Naive thymus-derived CD8-positive, alpha-beta T cell (primary cell): ENCODE measurements at places on chromosomes 3 and 15. TPM values are rescaled to one million over a fixed set of nuclear protein-coding genes. Genes with fewer than 3 reads are reported as not detected.

The MYL3 gene
- not detected for polyA plus RNA-seq

The HYAL1 gene
- polyA plus RNA-seq = 0.54 TPM

The TF gene
- polyA plus RNA-seq = not detected

The CHL1 gene
- not detected for polyA plus RNA-seq

The ASB14 gene
- 0.10 TPM for polyA plus RNA-seq

GRCh38 chr3:139537361-139537760 lies 2.2 kb downstream of the RBP1 start:
- peaks cover 16% of the 10 kb centered on the region for H3K4me1 ChIP-seq
- peaks cover 25% of the 10 kb centered on the region for H3K27me3 ChIP-seq
- DNase-seq = no peak

DNA sequence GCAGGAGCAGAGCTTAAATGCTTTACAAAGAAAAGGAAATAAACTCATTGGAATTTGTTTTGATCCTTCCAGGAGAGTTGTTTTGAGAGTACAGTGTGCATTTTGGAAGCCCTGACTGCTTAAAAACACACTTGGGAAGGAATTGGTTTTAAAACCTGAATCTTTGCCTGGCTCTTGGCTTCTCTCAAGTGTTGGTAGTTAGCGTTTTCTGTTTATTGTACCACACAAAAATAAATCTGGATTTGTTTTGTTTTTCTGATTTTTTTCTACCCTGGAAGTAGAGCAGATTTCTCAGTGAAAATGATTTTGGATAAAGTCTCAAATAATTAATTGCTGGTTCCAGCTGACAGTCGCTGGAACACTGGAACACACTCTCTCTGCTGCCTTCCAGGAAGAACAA lies 90.6 kb downstream of the CHST2 start:
- H3K4me1 ChIP-seq = peaks cover 1% of the 10 kb centered on the region
- no peaks in the 10 kb centered on the region for H3K36me3 ChIP-seq
- H3K27ac ChIP-seq = no peak overlapping the region
- no peaks in the 10 kb centered on the region for H3K27me3 ChIP-seq

- no peaks in the 10 kb centered on the region for H3K27me3 ChIP-seq
Measured at GRCh38 chr15:55909036-55909811, 84.2 kb downstream of the NEDD4 start.

GRCh38 chr3:127450331-127450730 lies 140.2 kb downstream of the TPRA1 start:
- no peak overlapping the region for H3K27ac ChIP-seq
- H3K4me3 ChIP-seq = no peak overlapping the region
- peaks cover 3% of the 10 kb centered on the region for H3K4me1 ChIP-seq
- peaks cover 2% of the 10 kb centered on the region for H3K36me3 ChIP-seq
- peaks cover 52% of the 10 kb centered on the region for H3K27me3 ChIP-seq
- no peak for DNase-seq

DNA sequence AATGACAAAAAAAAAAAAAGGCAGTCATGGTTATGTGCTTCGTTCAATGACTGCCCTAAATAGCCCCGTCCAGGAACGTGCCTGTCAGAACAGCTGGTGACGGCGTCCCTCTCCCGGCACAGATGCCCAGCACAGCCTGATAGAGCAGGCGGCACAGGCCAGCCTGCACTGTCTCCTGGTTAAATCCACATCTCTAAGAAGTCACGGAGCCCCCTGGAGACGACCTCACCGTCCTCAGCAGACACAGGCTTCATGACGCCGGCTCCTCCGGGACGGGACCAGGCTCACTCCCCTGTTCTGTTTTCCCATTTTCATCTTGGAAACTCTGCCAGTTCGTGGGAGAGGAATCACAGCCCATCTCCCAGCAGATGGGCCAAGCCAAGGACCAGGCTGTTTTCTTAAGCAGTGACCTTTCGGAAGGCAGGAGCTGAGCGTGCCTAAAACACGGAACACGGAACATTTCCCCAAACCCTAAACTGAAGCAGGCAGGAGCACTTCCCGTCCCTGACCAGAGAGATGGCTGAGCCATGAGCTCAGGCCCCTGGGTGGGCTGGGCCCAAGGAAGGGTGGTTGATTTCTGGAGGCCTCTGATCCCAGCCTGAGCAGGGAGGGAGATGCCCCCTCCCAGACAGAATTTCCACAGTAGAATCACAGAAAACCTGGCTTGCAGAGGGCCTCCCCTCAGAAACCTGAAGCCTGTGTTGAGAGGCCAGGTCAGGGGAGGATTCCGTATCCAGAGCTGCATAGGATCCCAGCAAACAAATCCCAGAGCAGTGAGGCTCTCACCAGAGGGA lies 35.9 kb downstream of the ADCY5 start:
- H3K27ac ChIP-seq = no peak overlapping the region
- no peaks in the 10 kb centered on the region for H3K4me1 ChIP-seq
- DNase-seq = no peak
- H3K4me3 ChIP-seq = no peak overlapping the region
- peaks cover 3% of the 10 kb centered on the region for H3K27me3 ChIP-seq

DNA sequence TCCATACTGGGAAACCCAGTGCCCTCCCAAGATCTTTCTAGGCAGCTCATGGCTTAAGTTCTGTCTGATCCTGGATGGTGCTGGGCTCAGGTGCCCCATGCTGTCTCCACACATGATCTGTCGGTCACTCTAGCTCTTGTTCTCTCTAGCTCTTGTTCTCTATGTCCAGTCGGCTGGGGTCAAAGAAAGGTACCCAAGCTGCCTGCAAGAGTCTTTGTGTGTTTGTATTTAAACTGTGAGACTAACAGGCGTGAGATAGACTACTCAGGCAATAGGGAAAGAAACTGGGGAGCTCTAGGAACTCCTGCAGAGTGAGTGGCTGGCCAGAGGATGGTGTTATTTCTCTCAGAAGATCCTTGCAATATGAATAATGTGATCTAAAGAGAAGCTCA lies 40.2 kb downstream of the GPR156 start:
- H3K4me3 ChIP-seq = no peak overlapping the region
- H3K4me1 ChIP-seq = no peaks in the 10 kb centered on the region
- no peaks in the 10 kb centered on the region for H3K36me3 ChIP-seq

GRCh38 chr15:90318591-90318990 lies 33.5 kb upstream of the ZNF774 start:
- DNase-seq = no peak
- no peaks in the 10 kb centered on the region for H3K36me3 ChIP-seq
- peaks cover 1% of the 10 kb centered on the region for H3K27me3 ChIP-seq
- H3K27ac ChIP-seq = no peak overlapping the region
- H3K4me3 ChIP-seq = no peak overlapping the region

- no peaks in the 10 kb centered on the region for H3K4me1 ChIP-seq
- H3K27me3 ChIP-seq = no peaks in the 10 kb centered on the region
- H3K27ac ChIP-seq = no peak overlapping the region
- no peak overlapping the region for H3K4me3 ChIP-seq
Measured at GRCh38 chr3:98806521-98806920, 43.4 kb downstream of the ST3GAL6 start.
